ENCODE measurements at places on chromosomes 11 and 22.

GRCh38 chr22:46770726-46771125 lies 8.3 kb downstream of the TBC1D22A start:
- DNase-seq: no peak

- DNase-seq: peak; percentile 46
These were observed 44.4 kb downstream of the VSIG10L2 start for GRCh38 chr11:125990244-125990643.

GRCh38 chr11:26188554-26188953 lies 143.4 kb upstream of the ANO3 start:
- DNase-seq: no peak

- DNase-seq: peak; percentile 33
These were observed 115.9 kb upstream of the GRK3 start for GRCh38 chr22:25448435-25449051.
